ENCODE measurements at places on chromosomes 6 and 20.

GRCh38 chr6:40268614-40269013, 318.6 kb downstream of the LRFN2 start:
- DNase-seq, result no peak

- DNase-seq, result no peak
Observed at GRCh38 chr20:57921676-57922075, 211.9 kb upstream of the PMEPA1 start.

DNA sequence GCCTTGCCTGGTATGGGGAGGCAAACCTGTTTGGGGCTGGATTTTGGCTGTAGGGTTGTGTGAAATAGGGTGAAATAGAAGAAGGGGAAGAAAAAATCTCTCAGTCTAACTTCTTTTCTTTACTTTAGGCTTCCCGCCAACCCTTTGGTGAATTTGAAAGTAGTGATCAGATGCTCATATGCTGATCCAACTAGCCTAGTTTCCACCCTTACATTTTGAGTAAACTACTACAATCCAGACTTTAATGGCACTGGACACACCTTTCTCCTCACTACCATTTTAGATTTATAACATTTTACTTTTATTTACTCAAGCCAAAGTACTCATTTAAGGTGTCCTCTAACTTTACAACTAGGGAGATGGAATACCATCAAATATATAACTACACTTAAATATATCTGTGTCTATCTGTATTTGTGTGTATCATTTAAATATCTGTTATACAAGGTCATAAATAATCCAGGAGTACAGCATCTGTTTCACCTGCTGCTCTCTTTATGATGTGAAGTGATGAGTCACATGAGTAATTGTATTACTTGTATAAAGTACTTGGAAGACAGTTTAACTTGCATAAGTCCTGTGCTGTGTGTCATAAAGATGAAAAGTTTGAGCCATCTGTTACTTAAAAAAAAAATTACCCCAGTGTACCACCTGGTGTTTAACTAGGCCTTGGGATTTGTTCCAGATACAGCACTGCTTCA, 172.1 kb downstream of the CDKAL1 start:
- DNase-seq, result no peak

GRCh38 chr6:89433252-89434149, 549 bp downstream of the ANKRD6 start:
- no peak for DNase-seq

GRCh38 chr20:51026269-51026668, 3.4 kb upstream of the KCNG1 start:
- no peak for DNase-seq

GRCh38 chr20:53853111-53853713, 217.2 kb downstream of the BCAS1 start:
- no peak for DNase-seq

- DNase-seq, result no peak
Observed at GRCh38 chr6:168513766-168514165, 72.8 kb downstream of the SMOC2 start.

DNA sequence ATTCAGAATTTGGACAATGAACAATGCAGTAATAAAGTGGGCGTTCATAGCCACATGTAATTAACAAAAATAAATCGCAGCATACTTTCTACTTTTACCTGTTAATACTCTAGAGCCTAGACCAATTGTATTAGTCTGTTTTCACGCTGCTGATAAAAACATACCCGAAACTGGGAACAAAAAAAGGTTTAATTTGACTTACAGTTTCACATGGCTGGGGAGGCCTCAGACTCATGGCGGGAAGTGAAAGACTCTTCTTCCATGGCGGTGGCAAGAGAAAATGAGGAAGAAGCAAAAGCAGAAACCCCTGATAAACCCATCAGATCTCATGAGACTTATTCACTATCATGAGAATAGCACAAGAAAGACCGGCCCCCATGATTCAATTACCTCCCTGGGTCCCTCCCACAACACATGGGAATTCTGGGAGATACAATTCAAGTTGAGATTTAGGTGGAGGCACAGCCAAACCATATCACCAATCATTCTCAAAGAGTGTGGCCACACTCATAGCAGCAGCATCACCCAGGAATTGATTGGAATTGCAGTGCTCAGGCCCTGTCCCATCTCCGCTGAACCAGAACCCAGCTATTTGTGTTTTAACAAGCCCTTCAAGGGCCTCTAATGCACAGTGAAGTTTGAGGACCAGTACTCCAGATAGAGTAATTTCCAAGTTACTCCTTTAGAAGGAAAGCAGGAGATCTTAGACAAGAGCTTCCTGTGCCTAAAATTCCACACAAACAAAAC, 650.0 kb downstream of the KIF16B start:
- no peak for DNase-seq

- no peak for DNase-seq
Observed at GRCh38 chr20:46933150-46933549, 38.5 kb downstream of the EYA2 start.

- DNase-seq, result no peak
Observed at GRCh38 chr6:108286366-108286765, 8.5 kb upstream of the AFG1L start.

DNA sequence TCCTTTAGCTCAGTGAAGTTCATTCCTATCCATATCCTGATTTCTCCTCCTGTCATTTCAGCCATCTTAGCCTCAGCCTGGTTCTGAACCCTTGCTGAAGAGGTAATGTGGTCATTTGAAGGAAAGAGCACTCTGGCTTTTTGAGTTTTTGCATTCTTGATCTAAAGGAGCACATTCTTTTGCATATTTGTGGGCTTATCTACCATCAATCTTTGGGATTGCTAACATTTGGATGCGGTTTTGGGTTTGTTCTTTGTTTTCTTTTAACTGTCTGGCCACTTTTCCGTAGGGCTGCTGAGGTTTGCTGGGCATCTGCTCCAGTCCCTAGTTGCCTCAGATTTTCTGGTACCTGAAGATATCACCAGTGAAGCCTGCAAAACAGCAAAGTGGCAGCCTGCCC, 238.3 kb downstream of the EPM2A start:
- no peak for DNase-seq

GRCh38 chr6:32949113-32949512, 3.8 kb downstream of the HLA-DMA start:
- no peak for DNase-seq

DNA sequence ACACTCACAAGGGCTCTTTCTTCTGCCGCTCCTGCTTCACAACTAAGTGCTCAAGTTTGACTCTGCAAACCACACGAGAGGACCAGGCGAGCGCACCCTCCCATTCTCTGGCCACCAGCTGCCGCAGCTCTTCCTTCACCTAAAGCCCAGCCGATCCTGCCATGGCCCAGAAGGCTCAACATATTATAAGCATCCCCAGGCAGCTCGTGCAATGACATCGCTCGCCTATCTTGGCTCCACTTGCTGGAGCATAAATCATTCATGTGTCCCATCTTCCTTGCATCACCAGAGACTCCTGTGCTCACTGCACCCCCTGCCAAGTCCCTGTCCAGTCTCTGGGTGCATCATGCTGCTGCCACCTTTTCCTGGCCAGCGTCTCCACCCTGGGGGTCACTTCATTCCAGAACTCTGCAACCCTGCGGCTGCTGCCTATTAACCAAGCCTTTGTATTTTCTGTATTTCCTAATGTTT, 59.0 kb downstream of the PSMG4 start:
- no peak for DNase-seq

DNA sequence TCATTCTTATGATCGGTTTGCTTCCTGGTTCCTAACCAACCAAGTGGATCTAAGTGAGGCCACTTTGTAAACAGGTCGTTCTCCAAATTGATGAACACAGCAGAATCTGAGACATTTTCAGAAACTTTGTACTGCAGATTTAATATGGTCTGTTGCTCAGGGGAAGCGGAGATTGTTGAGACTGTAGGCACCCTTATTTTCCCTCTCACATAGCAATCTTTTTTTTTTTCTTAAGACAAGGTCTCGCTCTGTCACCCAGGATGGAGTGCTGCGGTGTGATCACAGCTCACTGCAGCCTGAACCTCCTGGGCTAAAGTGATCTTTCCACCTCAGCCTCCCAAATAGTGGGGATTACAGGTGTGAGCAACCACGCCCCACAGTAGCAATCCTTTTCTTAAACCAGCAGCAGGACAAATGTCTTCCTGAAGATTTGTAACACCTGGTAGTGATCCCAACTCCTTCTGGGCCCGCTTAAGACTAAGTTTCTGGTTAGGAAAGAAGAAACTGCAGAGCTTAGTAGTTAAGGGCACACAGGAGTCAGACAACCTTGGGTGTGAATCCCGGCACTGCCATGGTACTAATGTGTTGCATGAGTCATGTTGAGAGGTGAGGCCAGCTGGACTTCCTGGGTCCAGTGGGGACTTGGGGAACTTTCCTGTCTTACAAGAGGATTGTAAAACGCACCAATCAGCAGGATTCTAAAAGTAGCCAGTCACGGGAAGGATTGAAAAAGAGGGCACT, 48.4 kb upstream of the EZR start:
- DNase-seq, result no peak

- no peak for DNase-seq
Observed at GRCh38 chr20:63491078-63491477, 7.8 kb downstream of the EEF1A2 start.

DNA sequence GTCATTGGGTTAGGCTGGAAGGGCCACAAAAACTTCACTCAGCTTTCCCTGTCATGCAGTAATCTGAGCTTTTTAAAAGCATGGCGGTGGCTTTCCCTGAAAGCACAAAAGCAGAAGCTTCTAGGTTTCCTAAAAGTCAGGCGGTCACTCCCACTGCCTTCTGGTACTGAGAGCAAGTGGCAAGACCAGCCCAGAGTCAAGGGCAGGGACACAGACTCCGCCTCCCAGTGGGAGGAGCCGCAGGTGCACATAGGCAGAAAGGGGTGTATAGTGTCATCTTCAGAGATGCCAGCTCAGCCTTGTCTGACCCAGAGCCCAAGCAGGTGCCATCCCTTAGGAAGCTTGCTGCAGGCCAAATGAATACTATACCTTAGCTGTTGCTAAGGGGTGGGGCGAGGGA, 18.0 kb upstream of the PACSIN1 start:
- no peak for DNase-seq

DNA sequence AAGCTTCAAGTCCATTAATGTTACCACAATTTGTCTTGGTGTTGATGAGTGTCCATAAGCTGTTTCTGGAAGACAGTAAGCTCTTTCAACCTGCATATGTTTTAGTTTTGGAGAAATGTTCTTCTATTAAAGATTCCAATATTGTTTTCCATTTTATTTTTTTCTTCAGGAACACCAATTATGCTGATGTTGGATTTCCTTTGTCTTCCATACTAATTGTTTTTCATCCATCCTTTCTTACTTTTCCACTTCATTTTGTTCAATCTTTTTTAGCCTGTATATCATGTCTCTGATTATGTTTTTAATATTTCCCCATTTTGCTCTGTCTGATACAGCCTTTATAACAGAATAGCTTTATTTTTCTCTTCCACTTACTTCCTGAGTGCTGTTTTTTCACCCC, 21.9 kb downstream of the SLC13A3 start:
- no peak for DNase-seq

DNA sequence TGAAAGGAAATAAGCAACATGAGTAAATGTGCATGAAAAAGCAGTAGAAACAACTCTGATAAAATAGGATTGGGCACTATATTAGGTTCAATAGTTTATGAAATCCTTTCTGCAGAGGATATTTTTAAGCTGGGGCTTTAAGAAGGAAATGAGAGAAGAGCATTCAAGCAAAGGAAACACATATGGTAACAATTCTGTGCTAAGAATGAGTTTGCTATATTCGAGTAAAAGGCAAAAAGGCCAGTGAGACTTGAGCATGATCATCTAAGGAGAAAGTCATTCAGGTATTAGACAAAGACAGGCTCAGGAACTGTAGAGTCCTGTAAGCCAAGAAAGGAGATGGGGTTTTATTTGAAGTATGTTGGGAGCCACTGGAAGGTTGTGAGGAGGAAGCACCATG, 387.1 kb upstream of the FLRT3 start:
- DNase-seq, result no peak

DNA sequence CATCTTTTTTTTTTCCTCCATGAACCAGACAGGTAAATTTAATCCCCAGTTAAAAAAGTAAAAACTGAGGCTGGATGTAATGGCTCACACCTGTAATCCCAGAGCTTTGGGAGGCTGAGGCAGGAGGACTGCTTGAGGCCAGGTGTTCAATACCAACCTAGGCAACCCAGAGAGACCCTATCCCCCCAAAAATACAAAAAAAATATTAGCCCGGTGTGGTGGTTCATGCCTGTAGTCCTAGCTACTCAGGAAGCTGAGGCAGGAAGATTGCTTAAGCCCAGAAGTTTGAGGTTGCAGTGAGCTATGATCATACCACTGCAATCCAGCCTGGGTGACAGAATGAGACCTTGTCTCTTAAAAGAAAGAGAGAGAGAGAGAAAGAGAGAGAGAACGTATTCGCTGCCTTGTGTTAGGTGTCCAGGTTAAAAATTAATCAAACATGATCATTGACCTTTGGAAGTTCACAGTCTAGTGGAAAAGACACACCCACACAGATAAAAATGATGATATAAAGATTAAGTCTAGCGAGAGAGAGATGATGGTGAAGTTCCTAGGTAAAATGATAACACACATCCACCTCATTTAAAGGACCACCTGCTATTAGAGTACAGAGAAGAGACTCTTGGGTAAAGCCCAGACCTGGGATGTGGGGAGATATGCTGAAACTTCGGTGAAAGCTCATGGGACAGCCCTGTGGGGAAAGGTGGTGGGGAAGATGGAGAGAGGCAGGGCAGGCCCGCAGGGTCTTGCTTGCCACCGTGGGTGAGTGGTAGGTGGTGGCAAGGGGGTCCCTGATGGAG, 4.8 kb upstream of the NHSL1 start:
- DNase-seq, result no peak

DNA sequence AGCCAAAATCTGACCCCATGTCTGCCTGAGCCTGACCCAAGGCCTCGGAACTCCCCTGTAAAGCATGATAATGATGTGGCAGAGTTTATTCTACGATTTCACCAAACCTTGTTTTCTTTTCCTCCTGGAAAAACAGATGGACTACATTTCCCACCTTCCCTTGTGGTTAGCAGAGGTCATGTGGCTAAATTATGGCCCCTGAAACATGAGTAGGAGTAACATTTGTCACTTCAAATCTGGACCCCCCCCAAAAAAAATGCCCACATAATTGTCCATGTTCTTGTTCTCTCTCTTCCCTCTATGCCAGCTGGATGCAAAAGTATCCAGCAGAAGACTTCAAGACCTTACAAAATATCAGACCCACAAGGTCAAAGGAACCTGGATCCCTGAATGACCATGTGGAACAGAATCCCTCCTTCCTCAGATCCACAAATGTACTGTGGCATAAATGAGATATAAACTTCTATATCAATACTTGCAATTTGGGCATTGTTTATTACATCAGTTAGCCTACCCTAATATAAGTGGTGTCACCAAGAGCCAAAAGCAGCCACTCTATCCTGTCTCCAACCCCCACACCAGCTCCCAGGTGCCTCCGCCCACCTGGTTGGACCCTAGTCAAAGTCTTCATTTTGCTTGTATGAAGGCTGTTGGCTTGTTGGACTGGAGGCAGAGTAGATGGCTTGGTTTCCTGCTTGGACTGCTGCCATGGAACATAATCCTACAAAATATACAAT, 1.4 kb downstream of the C20orf96 start:
- DNase-seq, result no peak

DNA sequence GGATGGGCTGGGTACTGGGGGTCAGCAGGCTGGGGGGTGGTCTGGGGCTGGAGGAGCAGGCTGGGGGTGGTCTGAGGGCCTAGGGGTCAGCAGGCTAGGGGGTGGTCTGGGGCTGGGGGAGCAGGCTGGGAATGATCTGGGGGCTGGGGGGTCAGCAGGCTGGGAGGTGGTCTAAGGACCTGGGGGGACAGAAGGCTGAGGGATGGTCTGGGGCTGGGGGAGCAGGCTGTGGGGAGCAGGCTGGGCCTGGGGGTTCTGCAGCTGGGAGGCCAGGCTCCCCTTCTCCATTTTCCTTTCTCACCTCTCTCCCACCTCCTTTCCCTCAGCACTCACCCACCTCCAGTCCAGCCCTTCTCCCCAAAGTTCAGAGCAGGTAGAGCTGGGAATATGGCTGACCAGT, 114.2 kb downstream of the PSMB1 start:
- no peak for DNase-seq

- DNase-seq, result no peak
Observed at GRCh38 chr20:46893051-46893450, 1.6 kb upstream of the EYA2 start.

Data from stimulated activated CD8-positive, alpha-beta memory T cell treated with anti-CD3 and anti-CD28 coated beads, Interleukin-4, amount 100 ng/mL, for 1 hour (primary cell).